Activated CD4-positive, alpha-beta T cell treated with anti-CD3 and anti-CD28 coated beads, Interleukin-2, amount 10 ng/mL, durations not matched to agents 7 days and 5 days (primary cell): ENCODE measurements at places on chromosomes 4 and X.
A peak's percentile ranks its signal among the peaks of the same experiment; 100 is the strongest.

DNA sequence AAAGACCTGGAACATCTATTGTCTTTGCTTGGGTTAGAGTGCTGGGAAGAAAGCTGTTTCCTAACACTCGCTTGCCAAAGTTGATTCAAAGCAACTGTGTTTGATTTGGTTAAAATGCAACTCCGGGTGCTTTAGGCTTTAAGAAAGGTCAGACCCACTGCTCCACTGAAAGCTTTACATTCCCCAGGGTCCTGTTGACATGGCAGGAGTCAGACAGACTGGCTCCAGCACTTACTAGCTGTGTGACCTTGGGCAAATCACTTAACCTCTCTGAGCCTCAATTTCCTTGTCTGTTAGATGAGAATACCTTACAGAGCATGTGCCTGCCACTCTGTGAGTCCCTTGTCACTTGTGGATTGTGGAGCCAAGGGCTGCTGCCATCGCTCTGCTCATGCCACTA lies 39.0 kb downstream of the DGKK start:
- no peak for DNase-seq

- DNase-seq, result no peak
Measured at GRCh38 chr4:86358257-86358656, 1.6 kb downstream of the MAPK10 start.

GRCh38 chr4:3529363-3529762 lies 2.9 kb downstream of the LRPAP1 start:
- DNase-seq, result no peak

GRCh38 chr4:24800325-24800895 lies 5.0 kb downstream of the SOD3 start:
- DNase-seq, result no peak

- DNase-seq, result no peak
Measured at GRCh38 chrX:123561439-123562215, 171.2 kb downstream of the THOC2 start.

DNA sequence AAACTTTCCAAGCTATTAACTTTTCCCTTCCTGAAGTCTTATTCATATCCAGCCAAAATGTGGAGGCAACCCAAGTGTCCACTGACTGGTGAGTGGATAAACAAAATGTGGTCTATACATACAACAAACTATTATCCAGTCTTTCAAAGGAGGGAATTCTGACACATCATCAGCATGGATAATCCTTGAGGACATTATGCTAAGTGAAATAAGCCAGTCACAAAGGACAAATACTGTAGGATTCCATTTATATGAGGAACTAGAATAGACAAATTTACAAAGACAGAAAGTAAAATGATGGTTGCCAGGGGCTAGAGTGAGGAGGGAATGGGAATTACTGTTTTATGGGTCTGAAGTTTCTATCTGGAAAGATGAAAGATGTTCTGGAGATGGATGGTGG lies 178.7 kb upstream of the PITX2 start:
- no peak for DNase-seq

GRCh38 chr4:81751531-81752289 lies 280.0 kb upstream of the RASGEF1B start:
- DNase-seq, result no peak

GRCh38 chr4:81421346-81422218 lies 50.1 kb downstream of the RASGEF1B start:
- no peak for DNase-seq

DNA sequence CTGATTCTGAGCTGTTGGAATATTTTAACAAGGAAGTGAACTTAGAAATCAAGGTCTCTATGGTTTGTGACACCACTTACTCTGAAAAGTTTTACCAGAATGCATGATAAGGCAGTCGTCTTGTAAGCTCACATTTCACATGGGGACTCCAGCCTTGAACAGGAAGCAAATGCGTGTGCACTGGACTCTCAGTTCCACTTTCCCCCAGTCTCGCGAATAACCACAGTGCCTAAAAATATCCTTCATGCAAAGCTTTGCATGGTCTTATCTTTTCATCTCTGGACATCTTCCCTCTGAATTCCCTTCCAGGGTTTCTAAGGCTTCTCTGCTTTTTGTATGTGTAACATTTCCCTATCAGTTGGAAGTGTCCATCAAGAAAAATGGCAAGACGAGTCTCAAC lies 581.8 kb downstream of the NLGN4X start:
- no peak for DNase-seq

DNA sequence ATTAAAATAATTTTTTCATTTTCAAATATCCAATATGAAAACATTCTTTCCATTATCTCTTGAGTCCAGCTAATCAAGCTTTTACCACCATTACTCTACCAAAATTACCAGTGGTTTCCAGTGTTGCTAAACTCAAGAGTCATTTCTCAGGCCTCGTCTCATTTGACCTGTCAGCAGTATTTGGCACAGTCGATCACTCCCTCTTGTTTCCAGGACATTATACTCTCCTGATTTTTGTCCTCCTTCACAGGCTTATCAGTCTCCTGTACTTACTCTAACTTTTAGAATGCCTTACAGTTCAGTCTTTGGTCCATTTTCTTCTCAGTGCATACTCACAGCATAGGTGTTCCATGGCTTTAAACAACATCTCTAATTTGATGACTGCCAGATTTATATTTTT lies 11.6 kb downstream of the USP38 start:
- DNase-seq, result no peak

- peak; percentile 29 for DNase-seq
Measured at GRCh38 chrX:4547213-4547836, 833.9 kb upstream of the PRKX start.

DNA sequence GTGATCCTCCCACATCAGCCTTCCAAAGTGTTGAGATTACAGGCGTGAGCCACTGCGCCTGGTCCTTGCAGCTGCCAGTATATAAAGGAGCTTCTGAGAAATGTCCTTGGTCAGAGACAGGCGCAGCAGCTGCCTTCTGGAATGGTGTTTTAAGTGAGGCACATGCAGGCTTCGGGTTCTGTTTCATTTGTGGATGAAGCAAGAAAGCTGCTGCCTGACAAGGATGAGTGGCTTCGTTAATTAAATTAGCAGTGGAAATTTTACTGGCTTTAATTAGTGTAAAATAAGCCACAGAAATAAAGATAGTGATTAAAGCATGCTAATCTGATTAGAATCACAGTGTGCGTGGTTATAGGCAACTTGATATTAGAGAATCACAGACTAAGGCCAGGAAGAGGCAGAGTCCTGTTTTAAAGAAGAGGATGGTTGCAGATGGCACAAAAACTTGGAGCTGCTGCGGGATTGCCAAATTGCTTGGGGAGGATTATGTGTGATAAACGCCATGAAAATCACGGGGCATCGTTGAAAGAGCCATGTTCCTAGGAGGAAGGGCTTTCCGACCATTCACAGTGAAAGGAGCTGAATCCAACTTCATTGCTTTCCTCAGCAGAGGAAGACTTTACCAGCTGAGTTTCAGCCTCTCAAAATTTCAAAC lies 348.4 kb upstream of the FAT1 start:
- no peak for DNase-seq

DNA sequence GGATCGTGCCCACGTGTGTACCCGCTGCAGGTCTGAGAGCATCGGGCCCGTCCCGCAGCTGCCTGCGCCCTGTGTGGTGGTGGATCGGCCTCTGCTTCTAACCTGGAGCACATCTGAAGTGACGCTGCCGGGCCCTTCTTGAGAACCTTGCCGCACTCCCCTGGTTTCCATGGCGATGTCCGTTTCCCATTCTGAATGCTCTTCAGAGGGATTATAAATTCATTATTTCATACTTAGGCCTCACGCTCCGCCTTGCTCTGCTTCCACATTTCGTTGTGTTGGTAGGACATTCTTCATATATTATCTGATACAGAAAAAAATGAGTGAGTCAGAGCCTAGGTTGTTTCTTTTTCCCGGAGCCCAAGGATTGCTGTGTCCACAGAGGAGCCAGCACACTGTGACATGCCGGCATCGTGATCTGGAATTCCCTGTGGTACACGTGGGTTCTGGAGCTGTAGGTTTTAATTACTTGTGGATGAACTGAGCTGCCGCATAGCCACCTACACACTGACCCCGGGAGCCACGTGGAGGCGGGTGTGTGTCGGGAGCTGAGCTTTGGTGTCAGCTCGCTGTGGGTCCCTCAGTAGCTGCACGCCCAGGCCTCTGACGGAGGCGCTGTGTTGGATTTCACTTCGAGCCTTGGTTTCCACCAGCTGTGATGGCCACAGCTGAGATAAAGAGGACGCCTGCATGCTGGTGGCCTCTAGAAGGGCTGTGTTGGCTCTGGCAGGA lies 63.4 kb downstream of the PSAPL1 start:
- DNase-seq, result no peak

DNA sequence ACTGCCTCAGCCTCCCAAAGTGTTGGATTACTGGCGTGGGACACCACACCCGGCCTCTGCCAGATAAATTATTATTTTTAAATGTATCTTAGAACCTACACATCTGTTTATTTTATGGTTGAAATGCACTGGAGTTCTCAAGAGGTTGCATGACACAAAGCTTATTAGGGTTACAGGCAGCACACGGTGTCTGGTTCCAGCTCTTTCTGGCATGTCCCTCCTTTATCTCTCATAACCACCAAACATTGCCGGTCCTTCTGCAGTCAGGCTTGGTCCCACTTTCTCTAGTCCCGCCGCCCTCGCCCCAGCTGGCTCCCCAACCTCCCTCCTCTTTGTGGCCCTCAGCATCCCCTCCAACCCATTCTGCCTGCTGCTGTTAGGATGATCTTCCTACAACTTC lies 39.7 kb upstream of the SPRY1 start:
- no peak for DNase-seq

DNA sequence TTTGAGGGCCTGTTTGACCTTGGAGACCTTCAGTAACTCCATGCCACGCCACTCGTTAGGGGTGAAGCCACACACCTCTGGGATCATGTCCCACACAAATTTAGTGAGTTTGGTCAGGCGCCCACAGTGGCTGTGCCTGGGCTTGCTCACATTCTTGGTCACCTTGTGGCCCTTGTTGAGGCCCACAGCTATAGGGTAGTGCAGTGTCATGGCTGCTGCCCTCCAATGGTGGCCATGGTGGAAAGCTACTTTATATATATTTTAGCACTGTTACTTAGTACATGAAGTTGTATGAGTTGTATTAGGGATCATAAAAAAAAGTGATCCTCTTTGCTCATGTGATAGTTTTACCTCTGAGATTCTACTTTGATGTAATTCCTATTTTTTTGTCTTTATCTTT lies 985 bp upstream of the CXCL11 start:
- no peak for DNase-seq

DNA sequence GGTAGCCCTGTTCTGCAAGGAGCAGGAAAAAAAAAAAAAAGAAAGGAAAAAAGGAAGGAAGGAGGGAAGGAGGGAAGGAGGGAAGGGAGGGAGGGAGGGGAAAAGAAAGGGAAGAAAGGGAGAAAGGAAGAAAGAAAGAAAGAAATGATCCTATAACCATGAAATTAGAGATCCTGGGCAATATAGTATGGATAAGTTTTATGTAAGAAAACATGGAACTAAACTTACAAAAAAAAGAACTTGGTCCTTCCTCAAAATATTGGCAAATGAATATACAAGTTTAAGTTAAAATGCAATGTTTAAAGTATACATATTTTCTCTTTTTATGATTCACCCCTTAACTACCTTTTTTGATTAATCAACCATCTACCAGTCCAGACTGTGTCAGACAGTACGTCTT lies 18.9 kb downstream of the BBS7 start:
- DNase-seq, result no peak

- no peak for DNase-seq
Measured at GRCh38 chr4:172758586-172759340, 409.8 kb upstream of the GALNT7 start.

- DNase-seq, result no peak
Measured at GRCh38 chr4:169397762-169398161, 127.0 kb upstream of the SH3RF1 start.

- no peak for DNase-seq
Measured at GRCh38 chrX:46575991-46576392, 2.4 kb downstream of the CHST7 start.

DNA sequence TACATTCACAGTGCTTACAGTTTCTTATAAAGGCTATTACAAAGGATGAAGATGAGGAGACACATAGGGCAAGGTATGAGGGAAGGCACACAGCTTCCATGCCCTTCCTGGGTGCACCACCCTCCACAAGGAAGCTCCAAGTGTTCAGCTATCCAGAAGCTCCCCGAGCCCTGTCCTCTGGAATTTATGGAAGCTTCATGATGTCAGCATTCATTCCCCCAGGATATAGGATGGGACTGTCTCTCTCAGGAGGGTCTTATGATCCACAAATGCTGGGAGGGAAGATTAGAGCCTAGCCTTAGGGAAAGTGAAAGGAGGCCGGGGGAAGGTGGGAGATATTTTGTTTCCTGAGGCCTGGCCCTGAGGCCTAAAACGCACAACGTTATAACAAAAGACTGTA lies 236.0 kb downstream of the ANK2 start:
- DNase-seq, result no peak

DNA sequence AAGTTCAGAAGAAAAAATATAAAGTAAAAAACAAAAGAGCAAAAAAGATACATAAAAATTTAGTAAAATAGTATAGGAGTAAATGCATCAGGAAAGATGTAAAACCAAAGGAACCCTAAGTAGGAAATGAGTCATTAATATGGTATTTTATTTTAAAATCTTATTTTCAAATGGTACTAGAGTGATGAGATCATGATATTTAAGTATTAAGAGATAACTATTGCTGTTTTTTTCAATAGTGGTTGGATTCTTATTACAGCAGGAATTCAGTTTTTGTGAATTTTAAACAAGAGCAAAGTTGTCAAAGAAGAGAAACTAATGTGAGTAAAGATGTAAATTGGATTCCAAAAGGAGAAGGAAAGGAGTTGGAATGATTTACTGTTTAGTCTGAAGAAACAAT lies 20.0 kb downstream of the EMCN start:
- DNase-seq, result no peak

DNA sequence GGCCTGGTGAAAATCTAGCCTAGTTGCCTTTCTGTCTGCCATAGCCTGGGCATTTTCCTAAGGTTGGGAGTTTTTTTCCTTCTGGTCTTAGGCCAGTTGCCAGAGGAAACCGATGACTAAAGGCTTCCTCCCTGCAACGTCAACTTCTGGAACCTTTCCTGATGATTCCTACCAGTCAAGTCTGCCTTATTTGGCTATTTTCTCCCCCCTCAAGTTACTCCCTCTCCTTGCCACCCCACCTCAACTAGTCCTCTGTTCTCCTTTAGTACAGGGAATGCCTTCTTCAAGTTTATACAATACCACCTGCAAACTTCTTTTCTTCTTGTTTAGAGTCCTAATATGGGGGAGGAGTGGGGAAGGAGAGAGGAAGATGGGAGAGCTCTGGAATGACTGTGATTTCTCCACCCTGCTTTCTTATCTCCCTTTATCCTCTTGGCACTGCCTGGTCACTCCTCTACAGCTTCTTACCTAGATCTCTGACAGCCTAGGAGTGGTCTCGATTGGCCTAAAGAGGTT lies 10.6 kb downstream of the MSN start:
- DNase-seq, result no peak
